Kasumi-1 (cell line): ENCODE measurements at places on chromosomes 2 and 18.

GRCh38 chr18:71106701-71107100, 817.9 kb downstream of the SOCS6 start:
- DNase-seq: no peak

GRCh38 chr2:176834226-176834625, 378.4 kb upstream of the HNRNPA3 start:
- no peak for DNase-seq

DNA sequence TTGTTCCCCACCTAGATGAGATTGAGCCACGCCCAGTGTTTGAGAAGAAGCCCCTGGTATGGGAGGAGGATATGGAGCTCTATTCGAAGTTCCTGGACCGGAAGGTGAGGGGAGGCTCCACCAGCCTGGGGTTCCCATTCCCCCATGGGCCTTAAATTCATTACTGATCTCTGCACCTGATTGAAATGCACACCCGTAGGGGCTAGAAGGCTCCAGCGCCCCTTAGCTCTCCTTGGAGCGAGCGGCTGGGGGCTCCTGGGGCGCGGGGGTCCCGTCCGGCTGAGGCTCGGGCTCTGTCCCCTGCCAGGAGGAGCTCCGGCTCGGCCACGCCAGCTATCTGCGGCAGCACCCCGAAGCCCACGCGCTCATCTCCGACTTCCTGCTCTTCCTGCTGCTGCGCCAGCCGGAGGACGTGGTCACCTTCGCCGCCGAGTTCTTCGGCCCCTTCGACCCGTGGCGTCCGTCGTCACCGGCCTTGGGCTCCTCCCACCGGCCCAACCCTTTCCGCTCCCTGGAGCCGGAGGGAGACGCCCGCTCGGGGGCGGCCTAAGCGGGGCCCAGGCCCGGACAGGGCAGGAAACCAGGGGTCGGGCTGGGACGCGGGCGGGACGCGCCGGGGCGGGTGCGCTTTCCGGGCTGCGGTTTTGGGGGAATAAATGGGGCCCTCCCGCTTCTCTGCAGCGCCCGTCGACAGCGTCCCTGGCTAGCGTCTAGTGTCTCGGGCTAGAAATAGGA, 10.9 kb downstream of the CATIP start:
- peak; percentile 31 for DNase-seq

- DNase-seq: peak; percentile 83
These were observed 1.0 kb upstream of the B4GALT6 start for GRCh38 chr18:31685097-31686082.

DNA sequence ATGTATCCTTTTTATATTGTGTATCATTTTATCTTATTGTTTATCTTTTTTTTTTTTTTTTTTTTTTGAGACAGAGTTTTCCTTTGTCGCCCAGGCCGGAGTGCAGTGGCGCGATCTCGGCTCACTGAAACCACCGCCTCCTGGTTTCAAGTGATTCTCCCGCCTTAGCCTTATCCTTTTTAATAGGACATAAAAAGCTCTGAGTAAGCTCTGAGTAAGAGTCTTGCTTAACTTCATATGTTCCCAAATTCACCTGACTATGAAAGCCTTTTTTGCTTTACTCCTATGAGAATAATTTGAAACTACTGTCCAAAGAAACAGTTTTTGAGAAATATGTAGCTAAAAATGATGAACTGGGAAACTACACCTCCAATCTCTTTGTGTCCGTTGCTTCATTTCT, 525.5 kb downstream of the IRS1 start:
- no peak for DNase-seq
